ENCODE measurements at places on chromosomes 11 and 22. TPM values are rescaled to one million over a fixed set of nuclear protein-coding genes. Genes with fewer than 3 reads are reported as not detected.

The LMO1 gene
- total RNA-seq, result 3.7 TPM

The TEX54 gene
- total RNA-seq, result not detected

The AQP11 gene
- total RNA-seq, result 1.4 TPM

The FAM181B gene
- 0.03 TPM for total RNA-seq

The DDI1 gene
- not detected for total RNA-seq

The TMEM191B gene
- total RNA-seq, result 1.1 TPM

Data from A549 treated with AZD2906 at 1 μM for 4 hours (cell line).